Foreskin keratinocyte (primary cell): ENCODE measurements at places on chromosomes 3 and 15. TPM values are rescaled to one million over a fixed set of nuclear protein-coding genes. Genes with fewer than 3 reads are reported as not detected.

DNA sequence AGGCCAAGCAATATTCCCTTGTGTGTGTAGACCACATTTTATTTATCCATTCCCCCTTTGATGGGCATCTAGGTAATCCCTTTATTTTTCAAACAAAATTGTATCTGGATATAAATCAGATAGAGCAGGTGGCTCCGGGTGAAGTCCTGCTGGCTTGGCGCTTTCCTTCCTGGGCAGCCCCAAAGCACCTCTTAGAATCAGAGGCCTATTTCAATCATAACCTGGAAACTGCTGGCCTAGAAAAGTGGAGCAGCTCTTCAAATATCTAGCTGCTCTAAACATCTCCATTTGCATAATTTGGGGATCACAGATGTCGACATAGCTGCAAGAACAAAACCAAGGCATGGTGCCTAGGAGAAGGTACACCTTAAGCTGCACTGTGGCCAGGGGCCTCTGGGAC, 40.2 kb downstream of the RASGRF1 start:
- no peak for DNase-seq

DNA sequence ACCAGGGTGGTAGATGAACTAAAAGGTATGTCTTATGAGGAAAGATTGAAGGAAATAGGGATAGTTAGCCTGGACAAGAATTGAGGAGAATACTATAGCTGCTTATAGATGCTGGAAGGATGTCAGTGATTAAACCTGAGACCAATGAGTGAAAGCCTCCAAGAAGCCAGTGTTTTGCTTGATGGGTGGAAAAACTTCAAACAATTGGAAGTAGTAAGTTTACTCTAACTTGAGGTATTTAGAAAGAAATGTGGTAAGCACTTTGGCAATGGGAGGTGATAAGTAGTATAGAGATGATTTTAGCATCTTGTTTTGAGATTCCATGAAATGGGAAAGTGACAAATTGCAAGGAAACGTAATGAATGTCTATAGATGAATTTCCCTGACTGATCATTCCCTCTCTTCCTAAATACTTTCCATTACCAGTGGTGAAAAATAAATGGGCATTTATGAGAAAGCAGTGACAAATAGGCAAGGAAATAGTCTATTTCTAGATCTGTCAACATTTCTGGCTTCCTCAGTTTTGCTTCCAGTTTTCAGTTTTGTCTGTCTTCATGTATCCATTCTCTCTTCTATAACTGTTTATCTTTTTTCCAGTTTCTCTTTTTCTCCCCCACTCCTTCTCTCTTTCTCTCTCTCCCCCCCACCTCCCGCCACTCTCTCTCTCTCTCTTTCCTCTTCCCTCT, 19.2 kb downstream of the SLC15A2 start:
- DNase-seq, result no peak

- no peak for DNase-seq
Observed at GRCh38 chr3:149203758-149204157, 17.9 kb downstream of the CP start.

DNA sequence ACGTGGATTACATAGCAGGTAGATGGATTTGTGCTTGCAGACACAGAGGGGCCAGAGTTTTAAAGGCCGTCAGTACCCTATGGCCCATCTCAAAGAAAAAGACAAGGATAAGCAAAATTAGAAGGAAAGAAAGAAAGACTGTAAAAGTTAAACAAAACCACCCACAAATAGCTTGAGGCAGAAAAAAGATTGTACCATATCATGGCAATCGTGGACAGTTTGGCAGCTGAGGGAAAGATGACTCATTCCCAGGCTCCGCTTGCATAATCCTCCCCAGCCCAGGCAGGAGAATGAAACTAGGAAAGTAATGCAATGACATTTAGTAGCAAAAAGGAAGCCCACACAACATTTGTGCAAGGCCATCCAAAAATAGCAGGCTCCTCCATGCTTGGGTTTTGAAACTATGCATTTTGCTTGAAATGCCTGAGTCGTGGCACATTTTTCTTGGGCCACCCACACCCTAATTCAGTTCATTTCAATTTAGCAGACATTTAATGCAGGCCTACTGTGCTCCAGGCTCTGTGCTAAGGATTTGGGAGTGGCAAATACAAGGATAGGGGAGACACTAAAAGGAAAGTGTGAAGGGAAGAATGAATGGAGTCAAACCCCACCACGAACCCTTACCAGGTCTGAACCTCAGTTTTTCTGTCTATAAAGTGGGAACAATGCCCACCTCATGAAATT, 40.9 kb upstream of the SMAD3 start:
- peak; percentile 88 for DNase-seq

CFAP44 gene
- 1.0 and 1.1 TPM in 2 replicates for total RNA-seq

GRCh38 chr15:101608201-101608600, 44.0 kb downstream of the TM2D3 start:
- no peak for DNase-seq

DNA sequence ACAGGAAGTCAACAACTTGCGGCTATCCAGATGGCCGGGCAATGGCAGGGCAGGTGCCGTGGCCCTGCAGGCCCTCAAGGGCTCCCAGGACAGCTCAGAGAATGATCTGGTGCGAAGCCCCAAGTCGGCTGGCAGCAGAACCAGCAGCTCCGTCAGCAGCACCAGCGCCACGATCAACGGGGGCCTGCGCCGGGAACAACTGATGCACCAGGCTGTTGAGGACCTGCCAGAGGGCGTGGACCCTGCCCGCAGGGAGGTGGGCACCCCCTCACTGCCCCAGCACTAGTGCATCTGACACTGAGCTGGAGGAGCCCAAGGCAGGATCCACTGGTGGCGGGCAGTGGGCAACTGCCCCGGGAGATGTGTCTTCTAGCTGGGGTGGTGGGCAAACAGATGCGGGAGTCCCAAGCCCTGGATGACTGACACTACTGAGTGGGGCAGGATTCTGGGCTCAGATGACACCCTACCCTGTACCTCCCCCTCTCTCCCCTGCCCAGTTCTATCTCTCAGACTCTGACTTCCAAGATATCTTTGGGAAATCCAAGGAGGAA, 15.9 kb downstream of the VILL start:
- no peak for DNase-seq

- peak; percentile 54 for DNase-seq
Observed at GRCh38 chr3:128515967-128516366, 23.0 kb upstream of the GATA2 start.

EPB42 gene
- not detected in 2 replicates for total RNA-seq

DNA sequence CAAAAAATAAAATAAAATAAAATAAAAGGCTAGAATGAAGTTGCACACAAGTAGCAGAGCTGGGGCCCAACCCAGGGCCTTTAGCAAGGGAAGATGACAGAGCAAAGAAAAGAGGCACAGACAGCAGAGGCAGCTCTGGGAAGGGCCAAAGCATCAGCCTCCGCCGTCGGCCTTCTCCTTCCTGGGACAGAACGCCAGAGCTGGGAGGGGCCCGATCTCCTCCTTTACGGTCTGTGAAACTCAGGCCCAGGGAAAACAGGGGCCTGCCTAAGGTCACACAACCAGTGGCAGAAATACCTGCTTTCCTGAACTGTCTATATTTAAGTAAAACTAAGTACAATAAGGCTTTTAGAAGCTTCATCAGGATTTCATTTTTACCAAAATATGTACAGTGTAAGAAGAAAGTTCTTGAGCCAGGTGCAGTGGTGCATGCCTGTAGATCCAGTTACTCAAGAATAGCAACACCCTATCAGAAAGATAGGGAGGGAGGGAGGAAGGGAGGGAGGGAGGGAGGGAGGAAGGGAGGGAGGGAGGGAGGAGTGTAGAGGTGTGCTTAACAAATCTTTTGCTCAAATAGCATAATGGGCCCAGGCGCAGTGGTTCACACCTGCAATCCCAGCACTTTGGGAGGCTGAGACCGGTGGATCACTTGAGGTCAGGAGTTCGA, 43.0 kb upstream of the MUC4 start:
- no peak for DNase-seq

DNA sequence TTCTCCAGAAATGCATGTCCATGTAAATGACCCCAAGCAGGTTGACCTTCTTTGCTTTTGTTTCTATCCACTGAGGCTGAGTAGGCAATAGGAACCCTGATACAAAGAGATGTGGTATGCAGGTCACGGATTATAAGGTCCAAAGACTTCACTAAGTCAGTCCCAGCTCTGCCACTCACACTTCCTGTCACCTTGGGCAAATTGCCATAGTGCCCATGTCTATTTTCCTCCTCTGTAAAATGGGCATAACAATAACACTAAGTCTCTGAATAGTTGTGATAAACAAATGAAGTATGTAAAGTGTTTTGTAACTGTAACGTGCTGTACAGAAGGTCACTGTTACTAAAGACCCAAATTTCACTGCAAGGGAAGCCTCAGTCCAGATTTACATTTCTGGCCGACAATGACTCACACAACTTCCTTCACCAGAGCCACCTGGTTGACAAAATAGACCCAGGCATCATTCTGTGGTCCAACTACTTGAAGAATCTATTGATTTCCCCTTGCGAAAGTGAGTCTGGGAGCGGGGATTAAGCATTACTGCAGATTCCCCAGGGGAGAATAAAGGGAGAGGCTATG, 175.4 kb upstream of the LPP start:
- DNase-seq, result no peak
